ENCODE measurements at places on chromosomes 5 and 9.

- no peak for DNase-seq
Measured at GRCh38 chr5:109693535-109694400, 4.0 kb downstream of the MAN2A1 start.

DNA sequence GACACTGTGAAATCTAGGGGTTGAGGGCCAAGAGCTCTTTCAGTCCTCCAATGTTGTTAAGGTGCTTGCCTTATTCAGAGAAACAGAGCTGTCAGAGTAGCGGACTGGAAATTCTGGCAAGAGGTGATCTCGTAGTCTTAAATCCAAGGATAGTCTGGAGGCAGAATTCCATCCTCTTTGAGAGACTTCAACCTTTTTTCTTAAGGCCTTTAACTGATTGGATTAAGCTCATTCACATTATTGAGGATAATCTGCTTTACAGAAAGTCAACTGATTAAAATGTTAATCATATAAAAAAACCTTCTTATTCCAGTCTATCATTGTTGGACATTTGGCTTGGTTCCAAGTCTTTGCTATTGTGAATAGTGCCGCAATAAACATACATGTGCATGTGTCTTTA is 243.1 kb upstream of the COX7C start:
- DNase-seq = no peak

- no peak for DNase-seq
Measured at GRCh38 chr9:84969084-84969483, 299.6 kb downstream of the NTRK2 start.

GRCh38 chr5:179135441-179136215 is 75.5 kb downstream of the ZNF354C start:
- no peak for DNase-seq

DNA sequence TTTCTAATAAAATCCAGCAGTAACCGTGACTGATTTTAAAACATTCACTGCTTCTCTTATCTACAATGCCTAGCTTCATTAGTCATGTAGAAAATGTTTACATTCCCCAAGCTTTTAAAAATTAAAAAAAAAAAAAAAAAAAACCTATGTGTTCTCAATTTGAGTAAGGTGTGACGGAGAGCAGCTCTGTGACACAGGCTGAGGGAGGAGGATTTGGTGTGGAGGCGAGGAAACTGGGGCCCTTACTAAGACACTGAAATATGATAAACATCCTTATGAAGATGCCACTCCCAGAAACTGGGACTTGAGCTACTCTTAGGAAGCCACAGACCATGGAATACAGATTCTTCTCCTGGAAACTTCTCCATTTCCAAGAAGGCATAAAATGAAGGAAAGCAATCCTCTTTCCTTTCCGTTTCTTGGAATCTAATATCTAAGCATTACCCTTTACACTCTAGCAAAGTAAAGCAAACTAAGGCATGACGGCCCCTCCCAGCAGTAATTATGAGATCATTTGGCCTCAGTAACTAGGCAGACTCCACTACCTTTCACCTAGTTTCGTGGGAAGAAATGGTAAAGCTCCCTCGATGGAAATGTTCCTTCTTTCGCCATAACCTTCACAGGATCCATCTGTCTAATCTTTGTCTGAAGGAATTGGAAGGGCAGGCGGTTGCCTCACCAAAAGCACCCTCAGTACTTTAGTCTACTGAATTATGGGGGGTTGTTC is 23.5 kb downstream of the GRAMD2B start:
- DNase-seq = no peak

All from DMS 273 treated with DMSO at 0.1 percent for 48 hours (cell line).